ENCODE measurements at places on chromosomes 5 and 9. TPM values are rescaled to one million over a fixed set of nuclear protein-coding genes. Genes with fewer than 3 reads are reported as not detected.

SELENOP gene
- 8.1 TPM for total RNA-seq

PRRT1B gene
- not detected for total RNA-seq

UGCG gene
- total RNA-seq = 198 TPM

PCDH1 gene
- total RNA-seq = 71.6 TPM

IFNA21 gene
- not detected for total RNA-seq

Measured in tracheal epithelial cell (primary cell).